ENCODE measurements at places on chromosomes 11 and 22.
A peak's percentile ranks its signal among the peaks of the same experiment; 100 is the strongest.

GRCh38 chr11:35029979-35030682 lies 108.8 kb upstream of the CD44 start:
- DNase-seq = no peak

GRCh38 chr11:61267437-61267841 lies 26.5 kb downstream of the PGA5 start:
- DNase-seq = no peak

GRCh38 chr11:47415949-47416472 lies 7.6 kb downstream of the SLC39A13 start:
- no peak for DNase-seq

DNA sequence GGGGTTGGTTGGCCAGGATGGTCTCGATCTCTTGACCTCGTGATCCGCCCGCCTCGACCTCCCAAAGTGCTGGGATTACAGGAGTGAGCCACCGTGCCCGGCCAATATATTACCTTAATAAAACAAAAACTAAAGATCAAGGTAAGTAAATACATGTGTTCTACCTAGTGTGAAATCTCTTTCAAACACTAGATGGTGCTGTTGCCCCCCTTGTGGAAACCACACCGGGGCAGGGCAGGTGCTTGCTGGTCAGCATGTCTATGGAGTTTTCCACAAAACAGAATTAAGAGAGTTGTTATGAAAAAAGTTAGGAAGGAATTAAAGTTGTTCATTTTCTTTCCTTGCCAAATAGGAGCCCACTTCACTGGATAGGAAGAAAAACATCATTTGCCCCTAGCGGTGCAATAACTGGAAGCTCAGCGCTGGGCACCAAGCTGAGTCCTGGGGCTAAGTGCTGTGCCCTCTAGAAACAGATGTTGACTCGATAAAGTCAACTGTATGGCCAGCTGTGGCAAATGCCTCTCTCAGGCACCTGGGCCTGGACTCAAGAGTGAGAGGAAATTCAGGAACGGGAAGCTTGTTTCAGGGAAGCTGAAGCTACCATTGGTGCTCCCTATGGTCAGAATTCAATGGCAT lies 6.3 kb upstream of the KCNJ5 start:
- peak; percentile 78 for DNase-seq

DNA sequence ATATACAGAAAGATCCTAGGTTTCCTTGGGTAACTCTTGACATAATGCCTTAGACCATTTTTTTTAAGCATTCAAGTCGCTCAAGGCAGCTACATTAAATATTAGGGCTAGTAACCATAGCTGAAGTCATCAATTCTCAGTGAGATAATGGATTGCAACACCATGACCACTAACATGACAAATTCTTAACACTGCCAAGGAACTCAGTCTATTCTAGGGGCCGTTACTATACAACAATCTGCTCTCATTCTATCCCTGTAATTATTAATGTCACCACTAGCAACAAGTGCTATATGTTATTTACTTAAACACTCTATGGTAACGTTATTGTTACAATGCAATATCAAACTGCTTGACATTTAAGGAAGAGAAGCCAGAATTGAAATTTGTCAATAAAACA lies 3.2 kb upstream of the STK33 start:
- no peak for DNase-seq

GRCh38 chr22:27179161-27179560 lies 521.8 kb downstream of the MIAT start:
- DNase-seq = no peak

- DNase-seq = no peak
Observed at GRCh38 chr11:103051981-103052380, 40.0 kb downstream of the DCUN1D5 start.

DNA sequence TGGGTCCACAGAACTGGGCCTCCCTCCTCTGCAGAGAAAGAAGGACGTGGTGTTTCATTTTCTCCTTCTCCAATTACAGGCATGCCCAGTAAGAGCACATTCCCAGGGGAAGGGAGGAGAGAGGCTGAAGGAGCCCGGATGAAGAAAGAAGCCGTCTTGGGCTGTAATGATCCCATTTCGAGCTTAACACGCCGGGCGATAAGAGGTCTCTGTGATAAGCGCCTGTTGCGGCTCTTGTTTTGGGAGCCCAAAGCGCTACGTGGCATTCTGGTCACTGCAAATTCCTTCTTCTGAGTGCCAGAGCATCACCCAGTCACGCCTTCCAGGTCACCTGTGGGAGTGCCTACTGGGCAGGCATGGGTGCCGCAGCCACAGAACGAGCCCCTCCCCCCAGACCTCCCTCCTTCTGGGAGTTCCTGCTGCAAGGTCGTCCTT lies 57.5 kb downstream of the ANO1 start:
- no peak for DNase-seq

DNA sequence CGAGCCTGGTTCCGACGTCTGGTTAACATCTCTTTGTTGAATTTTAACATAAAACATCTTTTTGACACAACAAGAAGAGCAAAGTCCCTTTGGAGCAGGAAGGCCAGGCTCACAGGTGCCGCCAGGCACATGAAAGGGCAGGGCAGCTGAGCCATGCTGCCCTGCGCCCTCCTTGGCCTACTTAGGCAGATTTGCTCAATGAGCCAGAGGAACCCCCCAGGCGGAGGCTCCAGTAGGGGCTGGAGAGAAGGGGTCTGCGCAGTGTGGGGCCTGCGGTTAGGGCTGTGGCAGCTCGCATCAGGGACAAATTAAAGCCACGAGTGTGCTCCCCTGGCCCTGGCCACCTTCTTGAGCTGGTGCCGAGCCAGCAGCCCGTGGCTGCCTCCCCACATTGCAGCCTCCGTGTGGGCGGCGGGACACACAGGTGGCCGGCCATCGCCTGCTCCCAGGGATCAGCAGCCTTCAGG lies 9.9 kb upstream of the SLC22A12 start:
- no peak for DNase-seq

- no peak for DNase-seq
Observed at GRCh38 chr11:1361882-1362281, 27.9 kb upstream of the BRSK2 start.

DNA sequence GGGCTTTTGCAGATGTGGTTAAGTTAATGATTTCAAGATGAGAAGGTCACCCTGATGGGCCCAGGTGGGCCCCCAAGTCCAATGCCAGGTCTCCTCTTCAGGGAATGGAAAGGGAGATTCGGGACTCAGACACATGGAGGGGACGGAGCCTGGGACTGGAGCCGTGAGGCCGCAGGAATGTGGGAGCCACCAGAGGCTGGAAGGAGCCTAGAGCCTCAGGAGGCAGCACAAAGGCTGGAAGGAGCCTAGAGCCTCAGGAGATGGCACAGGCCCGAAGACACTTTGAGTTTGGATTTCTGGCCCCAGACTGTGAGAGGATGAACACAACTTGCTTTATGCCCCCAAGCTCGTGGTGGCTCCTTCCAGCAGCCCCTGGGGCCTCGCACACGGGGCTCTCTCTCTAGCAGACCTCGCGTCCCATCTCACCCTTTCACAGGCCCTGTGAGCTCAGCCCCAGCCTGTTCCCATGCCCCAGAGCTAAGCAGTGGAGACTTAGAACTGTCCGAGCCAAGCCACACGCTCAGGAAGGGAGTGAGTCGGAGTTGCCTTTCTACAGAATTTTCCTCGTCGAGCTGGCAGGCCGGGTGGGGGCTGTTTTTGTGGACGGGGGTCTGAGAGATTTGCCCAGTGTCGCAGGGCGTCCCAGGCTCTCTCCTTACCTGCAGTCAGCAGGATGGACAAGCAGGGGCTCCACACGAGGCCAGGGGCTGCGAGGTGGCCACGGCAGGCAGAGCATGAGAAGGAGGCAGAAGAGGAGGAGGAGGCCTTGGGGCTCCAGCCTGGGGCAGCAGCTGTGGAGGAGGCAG lies 937.6 kb downstream of the BRD1 start:
- DNase-seq = peak; percentile 21

- no peak for DNase-seq
Observed at GRCh38 chr22:23176645-23177027, 3.7 kb upstream of the BCR start.

DNA sequence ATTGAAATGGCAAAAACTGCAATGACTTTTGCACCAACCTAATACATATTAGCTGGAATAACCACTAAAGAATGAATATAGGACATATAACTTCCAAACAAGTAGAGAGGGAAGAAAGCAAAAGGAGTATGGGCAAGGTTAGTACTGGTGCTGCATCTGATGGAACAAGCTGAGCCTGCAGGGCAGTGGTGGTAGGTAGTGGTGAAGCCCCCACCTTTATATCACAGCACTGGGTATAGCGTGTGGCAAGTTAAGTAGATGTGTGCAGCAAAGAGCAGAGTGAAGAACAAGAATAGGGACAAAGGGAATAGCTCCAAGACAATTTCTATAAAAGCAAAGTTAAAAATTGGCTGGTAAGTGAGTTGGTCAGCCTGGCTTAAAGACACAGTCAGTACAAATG lies 62.3 kb downstream of the CTNND1 start:
- no peak for DNase-seq

- DNase-seq = no peak
Observed at GRCh38 chr11:65207918-65208784, 26.4 kb downstream of the CAPN1 start.

GRCh38 chr11:74009675-74010305 lies 905 bp upstream of the UCP3 start:
- no peak for DNase-seq

DNA sequence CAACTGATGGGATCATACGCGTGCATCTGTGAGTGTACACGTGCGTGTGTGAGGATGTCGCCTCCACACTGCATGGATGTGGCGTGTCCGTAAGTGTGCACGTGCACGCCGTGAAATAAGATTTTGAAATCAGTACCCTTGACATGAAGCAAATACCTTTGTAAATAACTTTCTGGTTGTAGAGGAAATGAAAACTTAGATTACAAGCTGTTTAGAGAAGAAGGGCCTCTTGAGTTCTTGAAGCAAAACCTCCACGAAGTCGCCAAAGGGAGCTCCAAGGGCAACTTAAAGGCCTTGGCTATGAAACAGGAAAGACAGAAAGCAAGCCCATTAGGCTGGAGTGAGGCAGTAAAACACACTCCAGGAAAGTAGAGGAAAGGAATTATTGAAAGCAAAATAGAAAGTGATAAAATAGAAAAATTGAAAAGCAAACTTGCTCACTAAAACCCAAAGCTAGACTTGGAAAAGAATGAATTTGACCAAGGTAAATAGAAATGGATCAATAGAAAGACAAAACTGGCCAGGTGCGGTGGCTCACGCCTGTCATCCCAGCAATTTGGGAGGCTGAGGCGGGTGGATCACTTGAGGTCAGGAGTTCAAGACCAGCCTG lies 29.7 kb upstream of the TOLLIP start:
- DNase-seq = no peak

GRCh38 chr11:17405232-17406005 lies 17.0 kb upstream of the KCNJ11 start:
- peak; percentile 23 for DNase-seq

GRCh38 chr11:35623621-35624168 lies 5.4 kb downstream of the FJX1 start:
- no peak for DNase-seq

DNA sequence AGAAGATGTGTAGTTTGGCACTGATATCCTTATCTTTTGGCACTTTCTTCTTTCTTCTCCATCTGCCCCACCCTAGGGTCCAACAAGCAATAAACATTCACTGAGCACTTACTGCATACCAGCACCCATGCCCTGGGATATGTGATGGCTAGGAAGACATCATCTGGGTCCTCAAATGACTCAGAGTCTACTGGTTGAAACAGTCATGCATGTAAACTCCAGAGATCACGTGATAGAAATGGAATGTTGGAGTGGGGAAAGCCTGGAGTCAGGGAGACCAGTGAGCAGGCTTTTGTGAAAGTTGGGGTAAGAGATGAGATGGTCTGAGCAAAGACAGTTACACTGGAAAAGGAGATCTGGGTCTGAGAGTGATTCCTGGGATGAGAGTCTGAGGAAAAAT lies 724.9 kb upstream of the TENM4 start:
- no peak for DNase-seq

DNA sequence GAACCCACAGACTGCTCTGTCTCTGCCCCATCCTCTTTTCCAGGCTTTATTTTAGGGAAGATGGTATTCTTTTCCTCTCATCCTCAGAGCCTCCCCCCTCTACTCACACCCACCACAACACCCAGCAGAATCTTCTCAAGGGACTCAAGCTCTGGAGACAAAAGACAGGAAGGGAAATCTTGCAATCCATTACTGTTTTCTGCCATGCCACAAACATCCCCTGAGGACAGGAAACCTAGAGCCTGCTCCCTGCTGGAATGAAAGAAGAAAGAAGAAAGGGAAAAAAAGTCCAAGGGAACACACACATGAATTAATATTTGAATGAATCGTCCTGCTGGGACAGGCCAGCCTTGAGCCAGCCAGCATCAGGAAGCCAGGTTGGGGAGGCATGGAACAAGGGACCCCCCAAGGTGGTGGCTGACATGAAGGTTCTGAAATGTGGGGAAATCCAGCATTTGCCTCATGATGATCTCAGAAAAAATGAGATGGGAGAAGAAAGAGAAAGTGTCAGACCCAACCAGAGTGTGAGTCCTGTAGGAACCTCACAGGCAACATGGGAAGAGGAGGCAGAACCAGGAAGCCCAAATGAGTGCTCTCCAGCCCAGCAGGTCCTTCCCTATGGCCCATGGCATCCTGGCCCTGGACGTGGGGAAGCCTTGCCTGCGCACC lies 34.0 kb downstream of the SLCO2B1 start:
- no peak for DNase-seq

DNA sequence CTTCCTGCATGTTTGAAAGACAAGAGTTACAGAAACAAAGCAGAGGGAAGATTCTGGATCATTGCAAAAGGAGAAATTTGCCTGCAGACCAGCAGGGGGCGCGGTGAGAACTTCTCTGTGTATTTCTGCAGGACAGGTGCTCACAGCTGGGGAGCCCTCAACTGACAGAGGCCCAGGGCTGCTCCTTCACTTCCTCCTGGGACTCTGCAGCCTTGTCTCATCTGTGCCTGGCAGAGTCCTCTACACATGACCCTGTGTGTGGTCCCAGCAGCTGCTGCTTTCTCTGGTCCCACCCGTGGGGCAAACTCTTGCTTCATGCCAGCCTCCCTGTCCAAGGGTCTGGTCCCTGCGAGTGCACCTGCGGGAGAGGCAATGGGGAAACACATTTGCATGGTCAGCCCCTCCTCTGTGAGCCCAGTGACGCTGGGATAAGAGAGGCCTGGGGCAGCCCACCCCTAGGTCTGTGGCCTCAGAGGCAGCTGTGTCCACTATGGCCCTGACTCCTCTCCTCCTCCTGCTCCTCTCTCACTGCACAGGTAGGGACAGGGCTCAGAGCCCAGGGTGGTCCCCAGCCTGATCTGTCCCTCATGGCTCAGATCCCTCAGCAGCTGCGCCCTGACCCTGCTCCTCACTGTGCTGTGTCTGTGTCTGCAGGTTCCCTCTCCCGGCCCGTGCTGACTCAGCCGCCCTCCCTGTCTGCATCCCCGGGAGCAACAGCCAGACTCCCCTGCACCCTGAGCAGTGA lies 43.2 kb upstream of the VPREB1 start:
- DNase-seq = no peak

Measured in Caco-2 (cell line).